Activated T-helper 2 cell treated with anti-CD3 and anti-CD28 coated beads, Interferon-gamma antibody, Interleukin-2, Interleukin-4, amounts not matched to agents 10 μg/mL and 5 μg/mL and 100 μg/mL, durations not matched to agents 14 hours and 24 hours and 36 hours (primary cell): ENCODE measurements at places on chromosomes 2 and 18. TPM values are rescaled to one million over a fixed set of nuclear protein-coding genes. Genes with fewer than 3 reads are reported as not detected.
A peak's percentile ranks its signal among the peaks of the same experiment; 100 is the strongest.

Gene ANKRD36
- 44.0 and 47.5 TPM in 2 replicates for total RNA-seq

DNA sequence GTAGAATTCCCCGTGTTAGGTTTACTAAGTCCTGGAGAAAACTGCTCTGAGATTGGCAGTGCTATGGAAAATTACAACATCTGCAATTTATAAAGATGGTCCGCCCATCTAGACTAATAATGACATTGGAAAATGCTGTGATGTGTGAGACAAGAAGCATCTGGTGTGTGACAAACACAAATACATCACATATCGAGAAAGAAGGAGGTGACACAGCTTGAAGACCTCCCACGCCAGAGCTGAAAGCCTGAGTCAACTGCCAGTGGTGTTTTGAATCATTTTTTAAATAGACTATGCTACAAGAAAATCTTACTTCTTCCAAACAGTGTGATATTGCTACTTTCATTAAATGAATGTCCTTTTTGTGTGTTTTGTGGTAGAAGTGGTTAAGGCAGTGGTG, 8.6 kb upstream of the ANO7 start:
- H3K4me3 ChIP-seq: no peak overlapping the region
- H3K27ac ChIP-seq: peak overlapping the region; percentile 59
- peaks cover 12% of the 10 kb centered on the region for H3K4me1 ChIP-seq
- H3K27me3 ChIP-seq: no peaks in the 10 kb centered on the region
- no peak for DNase-seq

DNA sequence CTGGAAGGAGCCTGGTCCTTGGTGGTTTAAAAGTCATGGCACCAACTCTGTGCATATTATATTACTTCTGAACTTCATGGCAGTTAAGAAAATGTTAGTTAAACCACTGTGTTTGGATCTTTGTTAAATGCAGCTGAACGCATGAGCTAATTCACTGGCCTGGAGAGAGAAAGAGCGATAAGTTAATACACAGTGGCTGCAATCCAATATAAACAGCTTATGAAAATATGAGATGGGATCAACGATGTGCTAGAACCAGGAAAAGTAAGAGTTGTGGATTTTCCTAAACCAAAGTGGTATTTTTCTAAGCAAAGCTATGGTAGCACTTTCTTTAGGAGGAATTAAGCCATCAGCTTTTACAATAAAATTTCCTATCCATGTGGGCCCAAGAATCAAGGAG, 326.7 kb downstream of the MTX2 start:
- no peak overlapping the region for H3K4me3 ChIP-seq
- H3K36me3 ChIP-seq: no peaks in the 10 kb centered on the region
- DNase-seq: no peak
- H3K27ac ChIP-seq: no peak overlapping the region
- peaks cover 19% of the 10 kb centered on the region for H3K27me3 ChIP-seq
- H3K4me1 ChIP-seq: peaks cover 1% of the 10 kb centered on the region

GRCh38 chr2:43105586-43106558, 120.5 kb downstream of the ZFP36L2 start:
- peaks cover 11% of the 10 kb centered on the region for H3K36me3 ChIP-seq
- no peaks in the 10 kb centered on the region for H3K27me3 ChIP-seq
- no peaks in the 10 kb centered on the region for H3K4me1 ChIP-seq

Gene ABCG5
- total RNA-seq: 0.14 TPM in 2 replicates

DNA sequence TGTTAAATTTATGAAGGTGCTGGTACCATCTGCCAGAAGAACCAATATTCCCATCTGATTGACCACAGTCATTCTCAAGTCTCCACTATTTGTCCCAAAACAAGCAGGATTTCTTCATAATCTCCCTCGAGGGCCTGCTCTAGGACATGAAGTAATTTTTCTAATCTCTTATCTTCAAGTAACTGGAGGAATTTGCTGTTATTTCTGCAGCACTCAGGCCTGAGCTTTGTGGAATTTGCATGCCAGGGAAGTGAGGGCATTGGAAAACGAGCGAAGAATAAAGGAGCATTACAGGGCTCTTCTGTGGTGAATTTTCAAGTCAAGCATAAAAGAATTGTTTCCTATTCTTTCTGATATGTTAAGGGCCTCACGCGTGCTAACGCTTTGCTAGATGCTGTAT, 161.2 kb upstream of the EPAS1 start:
- H3K36me3 ChIP-seq: no peaks in the 10 kb centered on the region
- H3K4me1 ChIP-seq: no peaks in the 10 kb centered on the region
- no peaks in the 10 kb centered on the region for H3K27me3 ChIP-seq
- DNase-seq: no peak
- no peak overlapping the region for H3K4me3 ChIP-seq

DNA sequence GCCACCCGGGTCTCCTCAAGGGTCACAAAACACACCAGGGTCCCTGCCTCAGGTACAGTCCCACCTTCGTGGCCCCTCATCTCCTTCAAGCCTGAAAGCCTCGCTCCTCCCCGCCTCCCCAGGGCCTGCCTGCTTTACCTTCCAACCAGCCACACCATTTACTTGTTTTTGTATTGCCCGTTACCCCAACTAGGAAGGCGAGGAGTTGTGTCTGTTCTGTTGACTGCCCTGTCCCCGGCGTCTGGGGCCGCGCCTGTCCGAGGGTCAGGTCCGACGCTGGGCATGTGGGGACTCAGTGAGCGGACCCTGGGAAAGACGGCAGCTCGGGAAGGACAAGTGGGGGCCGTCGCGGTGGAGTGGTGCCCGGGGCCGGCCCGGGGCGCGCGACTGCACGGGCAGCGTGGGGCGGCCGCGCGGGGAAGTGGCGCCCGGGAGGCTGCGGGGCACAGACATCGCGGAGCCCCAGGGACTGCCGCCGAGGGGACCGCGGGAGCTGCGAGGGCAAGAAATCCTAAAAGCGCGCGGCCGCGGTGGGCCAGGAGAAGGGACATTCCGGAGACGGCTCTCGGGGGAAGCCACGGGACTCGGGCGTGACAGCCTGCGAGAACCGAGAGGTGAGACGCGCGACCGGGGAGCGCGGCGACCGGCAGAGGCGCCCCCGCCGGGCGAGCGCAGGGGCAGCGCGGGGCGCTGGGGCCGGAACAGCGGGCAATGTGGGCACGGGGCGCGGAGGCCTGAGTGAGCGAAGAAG, 797 bp upstream of the GRHL1 start:
- peak overlapping the region; percentile 40 for H3K27ac ChIP-seq
- peaks cover 11% of the 10 kb centered on the region for H3K4me1 ChIP-seq
- peaks cover 59% of the 10 kb centered on the region for H3K27me3 ChIP-seq
- no peak for DNase-seq
- no peaks in the 10 kb centered on the region for H3K36me3 ChIP-seq

Gene POTEI
- not detected in 2 replicates for total RNA-seq
